ENCODE measurements at places on chromosomes 3 and 15.

DNA sequence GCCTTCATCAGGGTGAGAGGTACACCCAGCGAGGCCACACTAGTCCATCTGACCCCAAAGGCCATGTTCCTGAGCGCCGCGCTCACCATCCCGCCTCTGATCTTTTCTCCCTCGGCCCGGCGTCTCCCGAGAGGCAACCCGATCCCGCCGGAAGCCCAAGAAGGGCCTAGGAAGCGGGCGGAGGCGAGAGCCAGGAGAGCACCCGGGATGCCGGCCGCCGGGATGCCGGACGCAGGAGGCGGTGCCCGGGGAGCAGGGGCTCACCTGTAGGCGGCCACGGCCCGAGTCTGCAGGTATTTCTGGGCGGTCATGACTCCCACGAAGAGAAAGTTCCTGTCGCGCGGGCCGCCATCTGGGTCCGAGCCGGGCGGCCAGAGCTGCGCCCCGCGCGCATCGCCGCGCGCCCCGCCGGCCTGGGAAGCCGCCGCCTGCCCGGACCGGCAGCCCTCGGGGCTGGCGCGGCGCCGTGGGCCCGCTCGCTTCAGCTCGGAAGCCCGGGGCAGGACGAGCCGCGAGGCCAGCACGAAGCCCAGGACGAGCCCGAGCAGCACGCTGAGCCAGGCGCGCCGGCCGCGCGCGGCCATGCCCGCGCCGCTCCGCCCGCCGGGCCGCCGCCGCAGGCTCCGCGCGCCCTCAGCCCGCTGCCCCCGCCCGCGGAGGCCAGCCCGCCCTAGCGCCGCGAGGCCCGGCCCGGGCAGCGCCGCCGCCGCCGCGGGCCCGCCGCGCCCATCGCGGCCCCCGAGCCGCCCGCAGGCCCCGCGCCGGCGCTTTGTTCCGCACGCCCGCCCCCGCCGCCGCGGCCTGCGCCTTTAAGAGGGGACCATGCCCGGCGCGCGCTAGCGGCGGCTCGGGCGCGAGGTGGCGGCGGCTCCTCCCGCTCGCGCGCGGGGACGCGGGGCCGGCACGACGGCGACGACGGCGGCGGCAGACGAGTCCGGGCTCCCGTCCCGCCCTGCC, 697 bp downstream of the CHSY1 start:
- DNase-seq = peak; percentile 64

- DNase-seq = peak; percentile 39
Measured at GRCh38 chr15:89244574-89244903, 760 bp downstream of the FANCI start.

DNA sequence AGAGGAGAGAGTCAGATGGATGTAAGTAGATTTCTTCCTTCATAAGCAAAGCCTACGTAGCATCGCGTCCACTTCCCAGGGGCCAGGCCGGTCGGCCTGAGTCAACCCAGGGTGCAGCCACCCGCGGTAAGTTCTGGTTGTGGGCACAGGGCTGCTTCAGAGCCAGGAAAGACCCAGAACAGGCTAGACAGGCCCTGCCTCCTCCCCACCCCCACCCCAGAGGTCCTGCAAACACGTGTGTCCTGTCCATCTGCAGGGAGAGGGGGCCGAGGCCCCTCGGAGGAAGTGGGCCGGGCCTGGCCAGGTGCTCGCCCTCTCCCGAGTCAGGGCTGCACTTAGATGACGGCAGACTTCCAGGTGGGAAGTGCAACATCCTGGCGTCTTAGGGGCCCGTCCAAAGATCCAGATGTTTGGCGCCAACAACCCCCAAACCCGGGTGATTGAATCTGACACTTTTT, 100.8 kb upstream of the ALDH1A3 start:
- no peak for DNase-seq

- peak; percentile 5 for DNase-seq
Measured at GRCh38 chr15:37015451-37015850, 84.9 kb downstream of the MEIS2 start.
